Stimulated activated CD8-positive, alpha-beta memory T cell treated with anti-CD3 and anti-CD28 coated beads, Interleukin-7, amount 100 ng/mL, for 48 hours (primary cell): ENCODE measurements at places on chromosomes 5 and 9.

- DNase-seq, result no peak
These were observed 41.9 kb upstream of the FUBP3 start for GRCh38 chr9:130537346-130538050.

DNA sequence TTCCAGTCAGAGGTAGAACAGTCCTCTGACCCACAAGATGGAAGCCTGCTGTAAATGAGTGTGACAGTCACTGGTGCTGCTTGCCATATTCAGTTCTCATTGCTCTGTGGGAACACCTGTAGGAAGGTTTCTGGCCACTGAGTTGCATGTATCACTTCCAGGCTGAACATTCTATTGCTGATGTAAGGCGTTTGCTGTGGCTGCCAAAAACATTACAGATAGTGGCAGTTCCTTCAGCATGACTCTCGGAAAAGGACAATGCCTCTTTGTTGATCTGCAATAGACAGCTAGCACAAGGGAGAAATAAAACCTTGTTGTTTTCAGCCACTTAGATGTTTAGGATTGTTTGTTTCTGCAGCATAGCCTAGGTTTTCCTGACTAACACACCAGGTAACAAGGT is 217.2 kb downstream of the AGTPBP1 start:
- no peak for DNase-seq

DNA sequence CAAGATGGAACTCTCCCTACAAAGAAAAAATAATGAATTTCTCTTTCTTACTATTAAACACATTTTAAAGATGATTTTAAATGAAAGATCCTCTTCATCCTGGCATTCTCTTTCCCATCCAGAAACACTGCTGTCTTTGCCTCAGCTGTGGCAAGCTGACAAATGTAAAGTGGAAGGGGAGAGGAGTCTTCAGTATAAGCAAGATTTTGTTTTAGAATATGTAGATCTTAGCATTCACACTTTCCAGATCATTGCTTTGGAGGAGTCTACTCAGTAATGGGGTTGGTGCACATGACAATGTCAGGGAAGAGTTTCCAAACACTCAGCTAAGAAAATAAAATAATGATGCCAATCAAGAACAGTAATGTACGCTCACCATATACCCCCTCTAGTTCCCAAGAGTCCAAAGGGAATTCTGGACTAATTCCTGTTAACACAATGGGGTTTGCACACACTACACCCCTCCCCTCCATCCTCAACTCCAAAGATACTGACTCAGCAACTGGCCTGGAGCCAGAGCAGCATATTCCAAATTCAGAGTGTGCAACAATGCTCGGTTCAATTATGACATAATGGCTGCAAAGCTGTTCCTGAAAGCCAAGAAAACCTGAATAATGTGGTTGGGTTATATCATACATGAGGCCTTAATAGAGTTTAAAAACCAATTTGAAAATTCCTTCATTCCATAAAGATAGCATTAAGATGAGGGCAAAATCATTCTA is 4.6 kb downstream of the C5orf63 start:
- DNase-seq, result no peak

DNA sequence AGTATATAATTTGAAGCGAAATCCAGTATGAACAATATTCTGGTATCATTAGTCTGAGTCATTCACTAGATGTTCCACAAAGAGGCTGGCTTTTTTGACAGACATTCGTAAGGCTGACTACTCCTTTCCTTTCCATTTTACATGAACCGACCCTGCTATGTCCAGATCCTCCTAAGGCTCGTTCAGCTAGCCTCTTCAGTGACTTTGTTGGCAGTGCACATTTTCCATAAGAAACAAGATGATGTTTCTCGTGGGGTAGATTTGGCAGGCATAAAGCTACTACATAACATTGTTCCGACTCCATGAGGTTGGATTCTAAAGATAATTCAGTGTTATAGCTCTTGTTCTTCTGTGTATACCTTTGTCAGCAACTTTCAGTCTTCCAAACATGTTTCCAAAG is 49.0 kb downstream of the ZNF462 start:
- no peak for DNase-seq

GRCh38 chr9:137988701-137989100 is 111.1 kb downstream of the CACNA1B start:
- DNase-seq, result no peak

GRCh38 chr5:180683220-180683922 is 34.0 kb upstream of the FLT4 start:
- DNase-seq, result no peak

GRCh38 chr9:8115570-8115969 is 316.0 kb upstream of the DMAC1 start:
- DNase-seq, result no peak

GRCh38 chr5:148999741-149000140 is 63.1 kb downstream of the SH3TC2 start:
- DNase-seq, result no peak

GRCh38 chr5:72703876-72704275 is 112.6 kb upstream of the TNPO1 start:
- no peak for DNase-seq

- DNase-seq, result no peak
These were observed 104.4 kb upstream of the GNA14 start for GRCh38 chr9:77752554-77752953.

DNA sequence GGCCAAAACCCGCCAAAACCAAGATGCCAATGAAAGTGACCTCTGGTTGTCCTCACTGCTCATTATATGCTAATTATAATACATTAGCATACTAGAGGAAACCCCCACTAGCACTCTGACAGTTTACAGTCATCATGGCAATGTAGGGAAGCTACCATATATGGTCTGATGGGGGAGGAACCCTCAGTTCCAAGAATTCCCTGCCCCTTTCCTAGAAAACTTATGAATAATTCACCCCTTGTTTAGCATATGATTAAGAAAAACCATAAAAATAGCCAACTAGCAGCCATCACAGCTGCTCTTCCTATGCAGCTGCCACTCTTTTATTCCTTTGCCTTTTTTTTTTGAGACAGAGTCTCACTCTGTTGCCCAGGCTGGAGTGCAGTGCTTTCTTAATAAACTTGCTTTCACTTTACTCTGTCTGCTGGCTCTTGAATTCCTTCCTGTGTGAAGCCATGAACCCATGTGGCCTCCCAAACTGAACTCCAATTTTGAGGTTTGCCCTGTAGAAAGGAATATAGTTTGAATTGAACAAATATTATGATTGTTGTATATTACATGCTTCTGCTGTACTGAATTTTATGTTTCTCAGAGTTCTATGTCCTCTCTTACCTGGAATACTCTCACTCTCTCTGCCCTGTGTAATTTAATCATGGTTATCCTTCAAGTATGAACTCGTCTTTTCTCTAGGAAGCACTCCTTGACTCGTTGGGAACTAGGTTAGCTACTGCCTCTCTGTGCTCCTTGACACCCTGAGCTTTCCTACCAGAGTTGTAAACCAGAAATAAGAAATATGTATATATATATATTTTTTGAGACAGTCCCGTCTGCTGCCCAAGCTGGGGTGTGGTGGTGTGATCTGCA is 59.8 kb downstream of the KIAA1958 start:
- no peak for DNase-seq

- DNase-seq, result no peak
These were observed 112.6 kb upstream of the PJA2 start for GRCh38 chr5:109522404-109522803.

- DNase-seq, result no peak
These were observed 125.6 kb upstream of the TSLP start for GRCh38 chr5:110945874-110946436.

- no peak for DNase-seq
These were observed 59.4 kb downstream of the MINAR2 start for GRCh38 chr5:129807162-129807814.

DNA sequence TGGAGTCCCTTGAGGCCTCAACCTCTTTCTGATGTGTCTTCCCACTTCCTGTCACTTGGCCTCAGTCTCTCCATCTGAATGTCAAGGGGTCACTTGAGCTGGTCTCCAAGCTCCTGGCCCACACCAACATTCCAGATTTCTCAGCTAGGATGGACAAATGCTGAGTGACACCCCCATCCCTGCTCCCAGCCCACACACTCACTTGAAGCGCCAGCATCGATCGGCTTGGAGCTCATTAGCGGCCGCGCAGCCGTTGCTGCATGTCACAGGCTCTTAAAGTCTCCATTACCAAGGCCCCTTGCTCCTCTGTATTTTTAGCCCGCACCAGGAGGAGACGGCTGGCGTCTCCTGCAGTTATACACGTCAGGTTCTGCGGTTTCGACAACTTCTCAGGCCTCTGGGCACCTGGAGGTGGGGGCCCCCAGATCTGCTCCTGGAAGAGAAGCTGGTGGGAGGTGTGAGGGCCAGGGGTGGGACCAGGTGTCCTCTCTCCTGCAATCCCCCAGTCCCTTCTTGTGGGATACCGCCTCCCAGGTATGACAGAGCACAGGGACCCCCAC is 33.4 kb upstream of the ARAP3 start:
- no peak for DNase-seq

DNA sequence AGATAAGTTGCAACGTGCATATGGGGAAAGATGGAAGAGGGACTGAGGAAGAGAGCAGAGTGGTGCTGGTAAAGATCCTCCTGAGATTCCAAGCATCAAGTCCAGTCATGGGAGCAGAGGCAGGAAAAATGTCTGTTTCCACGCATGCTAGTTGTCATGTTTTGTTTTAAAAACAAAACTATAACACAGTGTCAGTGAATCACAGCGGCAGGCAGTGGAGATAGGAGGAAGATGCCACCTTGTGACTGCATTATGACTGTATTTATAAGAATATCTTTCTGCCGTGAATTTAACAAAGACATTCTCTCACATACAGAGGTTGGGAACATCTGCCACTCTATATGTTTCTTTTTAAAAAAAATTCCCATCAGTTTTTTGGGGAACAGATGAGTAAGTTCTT is 3.7 kb upstream of the SVEP1 start:
- no peak for DNase-seq

DNA sequence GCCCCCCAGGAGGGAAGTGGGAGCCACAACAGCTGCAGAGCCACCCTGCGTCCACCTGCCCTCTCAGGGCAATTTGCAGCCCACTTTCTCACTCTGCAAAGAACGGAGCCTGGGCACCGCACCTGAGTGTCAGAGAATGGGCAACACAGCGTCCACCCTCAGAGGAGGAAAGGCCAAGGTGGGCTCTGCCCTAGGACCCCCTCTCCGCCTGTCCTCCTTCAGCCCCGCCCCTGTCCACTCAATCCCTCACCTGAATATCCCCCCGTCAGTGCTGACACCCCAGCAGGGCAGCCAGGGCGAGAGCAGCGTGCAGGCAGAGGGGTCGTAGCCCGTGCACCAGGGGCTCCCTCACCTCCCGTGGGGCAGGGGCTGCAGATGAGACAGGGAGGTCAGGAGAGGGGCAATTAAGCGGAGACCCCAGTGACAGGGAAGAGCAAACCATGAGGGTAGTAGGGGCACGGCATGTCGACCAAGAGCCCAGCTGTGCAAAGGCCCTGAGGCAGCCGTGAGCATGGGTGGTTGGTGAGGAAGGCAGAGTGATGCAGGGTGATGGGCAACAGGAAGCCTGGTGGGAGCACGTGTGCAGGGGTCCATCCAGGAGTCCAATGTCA is 140.3 kb downstream of the OLFM1 start:
- DNase-seq, result no peak

DNA sequence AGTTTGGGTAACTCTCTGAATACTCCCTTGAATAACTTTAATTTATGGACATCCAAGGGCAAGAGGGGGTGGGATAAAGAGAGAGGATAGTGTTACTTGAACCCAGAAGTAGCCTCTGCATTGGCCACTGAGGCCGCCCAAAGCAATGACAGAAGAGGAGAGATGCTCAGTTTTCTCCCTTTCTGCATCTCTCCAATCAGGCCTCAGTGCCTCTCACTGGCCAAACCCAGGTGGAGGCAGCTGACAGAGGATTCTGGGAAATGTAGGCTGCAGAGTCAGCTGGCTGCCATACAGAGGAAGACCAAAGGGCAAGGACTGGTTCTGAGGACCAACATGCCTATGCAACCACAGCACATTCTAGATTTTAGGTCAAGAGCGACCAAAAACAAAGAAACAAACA is 719.4 kb downstream of the MAT2B start:
- DNase-seq, result no peak

DNA sequence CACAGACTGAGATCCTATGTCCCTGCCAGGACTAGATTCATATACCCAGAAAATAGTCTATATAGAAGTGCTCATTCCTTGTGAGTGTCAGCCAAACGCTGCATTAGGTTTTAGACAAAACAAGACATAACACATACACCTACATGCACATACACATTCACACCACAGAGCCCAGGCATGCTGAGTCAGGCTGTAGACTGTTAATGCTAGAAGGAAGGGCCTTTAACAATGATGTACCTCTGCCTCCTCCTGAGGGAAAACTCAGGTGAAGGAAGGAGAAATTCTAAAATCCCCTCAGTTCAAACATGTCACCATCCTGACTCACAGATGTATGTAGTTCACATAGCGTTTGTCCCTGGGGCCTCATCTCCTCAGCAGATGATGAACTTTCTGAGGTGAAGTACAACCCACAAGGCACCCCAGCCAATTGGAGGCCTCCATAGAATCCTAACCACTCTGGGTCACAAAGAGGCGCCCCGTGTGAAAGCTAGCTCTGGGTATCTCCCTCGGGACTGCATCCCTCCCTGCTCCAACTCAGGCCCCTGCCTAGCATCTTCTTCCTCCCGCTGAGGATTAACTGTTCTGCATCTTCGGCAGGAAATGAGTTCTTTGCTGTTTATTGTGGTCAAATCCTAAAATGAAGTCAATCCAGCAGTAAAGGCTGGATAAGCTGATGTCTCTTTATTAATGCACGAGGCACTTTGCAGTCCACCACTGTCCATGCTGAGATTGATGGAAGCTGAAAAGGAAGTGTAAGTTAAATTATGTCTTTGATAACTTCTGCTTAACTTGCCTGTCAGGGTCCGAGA is 40.8 kb upstream of the FSTL4 start:
- DNase-seq, result no peak

GRCh38 chr9:27468000-27468399 is 56.1 kb upstream of the IFNK start:
- no peak for DNase-seq

GRCh38 chr5:168552146-168552545 is 23.0 kb downstream of the FBLL1 start:
- DNase-seq, result no peak

GRCh38 chr5:74396913-74397622 is 243.5 kb downstream of the ENC1 start:
- DNase-seq, result no peak

- DNase-seq, result no peak
These were observed 2.1 kb upstream of the IFT74 start for GRCh38 chr9:26954050-26954508.

- DNase-seq, result no peak
These were observed 44.0 kb downstream of the NNT start for GRCh38 chr5:43646992-43647391.

DNA sequence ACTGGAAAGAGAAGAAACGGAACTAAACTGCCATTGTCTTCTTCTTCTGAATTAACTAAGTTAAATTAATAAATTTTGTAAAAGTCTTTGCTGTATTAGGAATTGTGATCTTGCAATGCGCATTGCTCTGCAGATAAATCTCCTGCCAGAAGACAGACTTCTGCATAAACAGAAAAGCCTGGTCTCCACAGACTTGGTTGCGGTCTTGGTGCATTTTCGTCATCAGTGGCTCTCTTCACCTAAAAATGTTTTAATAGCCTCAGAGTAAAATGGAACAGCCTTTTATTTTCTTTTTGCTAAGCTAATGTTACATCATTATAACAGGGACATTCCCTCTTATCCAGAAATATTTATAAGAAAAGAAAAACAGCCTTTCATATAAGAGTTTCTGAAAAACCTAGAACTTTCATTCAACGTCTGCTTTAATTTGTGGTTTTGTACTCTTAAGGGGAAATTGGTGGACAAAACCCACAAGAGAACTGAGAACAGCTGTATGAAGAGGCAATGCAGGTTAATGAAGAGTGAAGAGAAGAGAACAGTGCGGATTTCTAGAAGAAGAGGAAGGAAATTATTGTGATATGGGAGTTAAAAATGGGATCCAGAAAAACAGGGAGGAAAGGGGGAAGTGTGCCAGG is 10.1 kb downstream of the IFNA5 start:
- DNase-seq, result no peak
